ENCODE measurements at places on chromosomes 5 and 9.

DNA sequence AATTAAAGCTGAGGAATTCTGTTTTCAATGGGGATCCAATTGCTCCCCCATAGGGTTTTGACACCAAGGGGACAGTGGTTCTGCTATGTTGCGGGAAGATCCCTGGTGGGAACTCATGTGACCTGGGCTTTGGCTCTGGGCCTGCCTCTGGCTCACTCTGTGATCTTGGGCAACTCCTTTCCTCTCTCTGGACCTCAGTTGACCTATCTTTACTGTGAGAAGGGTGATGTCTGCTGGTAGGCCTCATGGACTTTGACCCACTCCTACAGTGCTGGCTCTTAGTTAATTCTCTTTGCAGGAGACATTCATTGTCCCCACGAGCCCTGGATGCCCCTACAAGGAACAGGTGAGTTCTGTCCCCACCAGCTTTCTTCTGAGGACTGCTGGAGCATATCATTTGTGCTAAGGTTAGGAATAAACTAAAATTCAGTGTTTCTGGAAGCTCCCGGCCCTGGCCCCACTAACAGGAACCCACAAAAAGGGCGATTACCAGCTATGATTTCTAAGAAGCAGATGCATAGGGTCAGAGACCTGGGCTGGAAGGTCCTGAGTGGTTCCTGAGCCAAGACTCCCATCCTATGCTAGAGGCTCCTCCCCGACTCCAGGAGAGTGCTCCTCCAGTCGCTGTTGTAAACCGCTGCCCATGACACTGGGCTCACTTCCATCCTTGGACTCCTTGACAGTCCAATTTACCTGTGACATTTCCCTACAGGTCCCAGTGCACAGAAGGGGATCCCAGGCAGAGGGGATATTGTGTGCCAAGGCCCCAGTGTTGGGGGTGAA, 218.3 kb downstream of the PAX5 start:
- no peak for DNase-seq

DNA sequence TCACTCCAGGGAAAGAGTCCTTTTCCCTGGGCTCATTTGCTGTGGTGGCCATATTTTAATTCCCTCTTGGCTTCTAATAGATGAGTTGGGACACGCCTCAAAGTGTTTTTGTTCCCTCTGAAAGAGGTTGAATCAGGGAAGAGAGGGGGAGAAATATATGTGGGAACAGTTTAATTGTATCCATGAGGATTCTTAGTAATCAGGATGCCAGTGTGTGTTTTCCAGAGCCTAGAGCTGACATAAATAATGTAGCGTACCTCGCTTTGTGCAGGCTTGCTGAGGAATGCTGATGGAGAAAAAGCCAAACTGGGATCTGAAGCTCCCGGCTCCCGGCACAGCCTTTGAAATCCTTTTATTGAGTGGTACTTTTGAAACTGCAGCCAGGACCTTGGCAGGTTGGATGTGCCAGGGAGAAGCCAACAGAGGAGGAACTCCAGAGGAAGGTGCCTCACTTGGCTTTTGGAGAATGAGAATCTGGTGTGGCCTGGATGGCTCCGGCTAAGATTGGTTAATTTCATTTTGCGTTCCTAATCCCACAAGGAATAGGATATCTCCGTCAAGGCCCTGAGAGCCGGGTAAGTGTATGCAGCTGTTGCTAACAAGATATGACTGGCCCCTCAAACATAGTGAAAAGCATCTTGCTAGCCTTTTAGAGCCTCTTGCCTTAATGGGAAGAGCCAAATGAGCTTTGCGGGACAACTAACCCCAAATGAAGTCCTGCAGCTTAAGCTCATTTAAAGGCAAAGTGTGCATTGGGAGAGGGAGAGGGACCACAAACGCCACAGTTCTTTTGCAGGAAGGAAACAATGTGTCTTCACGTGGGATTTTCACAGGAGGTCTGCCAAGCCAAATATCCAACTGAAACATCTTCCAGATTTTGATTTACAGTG, 471.1 kb upstream of the WWC1 start:
- DNase-seq, result no peak

DNA sequence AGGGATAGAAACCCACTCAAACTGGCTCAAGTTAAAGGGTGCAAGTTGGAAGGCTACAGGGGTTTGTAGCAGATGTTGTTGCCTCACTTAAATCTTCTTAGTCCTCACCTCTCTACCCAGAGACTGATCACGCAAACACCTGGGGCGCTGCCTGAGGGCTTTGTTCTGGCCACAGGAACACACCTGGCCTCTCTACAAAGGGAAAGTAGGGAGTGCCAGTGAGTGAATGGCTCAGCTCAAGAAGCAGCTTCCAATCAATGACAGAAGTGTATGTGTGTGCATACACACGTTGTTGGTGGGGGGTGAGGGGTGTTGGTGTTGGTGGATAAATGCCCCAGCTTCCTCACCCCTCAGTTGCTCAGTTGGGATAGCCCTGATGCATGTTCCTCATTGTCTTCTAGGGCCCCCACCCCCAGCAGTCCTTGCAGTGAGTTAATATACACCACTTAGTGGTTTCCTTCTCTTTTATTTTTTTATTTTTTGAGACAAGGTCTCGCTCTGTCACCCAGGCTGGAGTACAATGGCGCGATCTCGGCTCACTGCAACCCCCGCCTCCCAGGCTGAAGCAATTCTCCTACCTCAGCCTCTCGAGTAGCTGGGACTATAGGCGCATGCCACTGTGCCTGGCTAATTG, 30.6 kb upstream of the CTNNA1 start:
- no peak for DNase-seq

- DNase-seq, result no peak
These were observed 78.4 kb downstream of the TSPAN17 start for GRCh38 chr5:176725521-176726280.

GRCh38 chr5:103718108-103718507, 155.5 kb upstream of the NUDT12 start:
- no peak for DNase-seq

- DNase-seq, result no peak
These were observed 13.0 kb downstream of the F2R start for GRCh38 chr5:76728965-76729364.

GRCh38 chr9:121954477-121955140, 138.5 kb downstream of the TTLL11 start:
- DNase-seq, result no peak

GRCh38 chr9:98107926-98108325, 11.1 kb downstream of the TRIM14 start:
- DNase-seq, result no peak

DNA sequence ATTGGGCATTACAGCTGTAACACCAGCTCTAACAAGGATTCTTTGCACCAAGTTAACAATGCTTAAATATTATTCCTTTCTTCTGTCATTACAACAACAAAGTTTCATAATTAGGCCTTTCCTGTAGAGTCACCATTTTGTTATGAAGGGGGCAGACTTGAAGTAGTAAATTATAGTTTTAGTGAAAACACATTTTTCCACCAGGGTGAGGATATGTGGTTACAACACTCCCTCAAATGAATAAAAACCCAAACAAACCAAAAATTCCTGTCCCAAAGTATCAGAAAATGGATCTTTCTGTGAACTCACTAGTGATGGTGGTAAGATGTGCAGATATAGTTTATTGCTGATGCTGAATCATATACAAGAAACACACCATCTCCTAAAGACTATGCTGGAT, 250.5 kb upstream of the TUT7 start:
- no peak for DNase-seq

Data from RWPE1 (cell line).